Small intestine (tissue), 16 donors: ENCODE measurements at places on chromosomes 2 and 18.

GRCh38 chr2:177355874-177356273 lies 36.7 kb upstream of the AGPS start:
- no peak for DNase-seq

DNA sequence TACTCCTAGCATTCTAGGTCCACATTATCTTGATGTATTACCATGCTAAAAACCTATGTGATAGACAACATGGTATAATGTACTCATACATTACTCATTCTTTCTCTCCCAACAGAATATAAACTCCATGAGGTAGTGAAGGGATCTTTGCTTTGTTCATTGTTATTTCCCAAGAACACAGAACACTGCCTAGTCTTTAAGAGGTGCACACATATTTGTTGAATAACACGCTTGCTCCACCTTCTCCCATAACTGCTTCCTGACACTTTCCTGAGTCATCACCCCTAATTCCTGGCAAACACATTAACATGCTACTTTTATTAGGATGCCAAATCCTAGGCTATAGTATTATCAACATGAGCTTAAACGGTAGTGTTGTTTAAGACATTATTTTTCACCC lies 41.3 kb downstream of the REV1 start:
- no peak for DNase-seq

GRCh38 chr2:124530203-124530602 lies 505.1 kb downstream of the CNTNAP5 start:
- no peak for DNase-seq

GRCh38 chr2:236758406-236758805 lies 188.8 kb downstream of the ACKR3 start:
- peak; percentile 76 for DNase-seq

DNA sequence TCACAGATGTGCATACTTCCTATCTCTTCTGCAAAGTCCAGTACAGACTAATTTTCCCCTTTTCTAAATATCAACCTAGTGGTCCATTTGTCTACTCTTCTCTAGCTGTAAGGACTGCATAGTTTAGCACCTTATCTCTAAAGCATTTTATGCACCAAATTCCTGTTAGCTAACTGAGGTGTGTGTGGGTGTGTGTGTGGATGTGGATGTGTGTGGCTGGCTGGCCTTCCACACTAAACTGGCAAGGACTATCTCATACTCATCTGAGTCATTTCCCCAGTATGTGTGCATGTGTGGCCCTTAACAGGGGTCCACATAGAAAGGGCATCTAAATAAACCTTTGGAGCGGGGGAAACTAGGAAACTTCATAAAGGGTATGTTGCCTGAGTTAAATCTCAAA lies 139.6 kb downstream of the TTC32 start:
- DNase-seq: no peak

DNA sequence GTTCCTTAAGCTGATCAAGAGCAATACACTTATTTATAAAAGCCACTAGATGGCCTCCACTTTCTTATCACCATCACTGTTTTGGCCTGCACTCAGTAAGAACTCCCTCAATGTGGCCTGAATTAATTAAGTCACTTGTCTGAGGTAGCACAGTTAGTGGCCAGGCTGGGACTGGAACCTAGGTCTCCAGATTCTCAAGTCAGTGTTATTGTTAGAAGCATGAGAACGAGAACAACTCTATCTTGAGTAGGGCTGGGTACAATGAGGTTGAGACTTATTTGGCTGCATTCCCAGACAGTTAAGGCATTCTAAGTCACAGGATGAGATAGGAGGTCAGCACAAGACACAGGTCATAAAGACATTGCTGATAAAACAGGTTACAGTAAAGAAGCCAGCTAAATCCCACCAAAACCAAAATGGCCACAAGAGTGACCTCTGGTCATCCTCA lies 115.8 kb downstream of the SS18 start:
- no peak for DNase-seq

DNA sequence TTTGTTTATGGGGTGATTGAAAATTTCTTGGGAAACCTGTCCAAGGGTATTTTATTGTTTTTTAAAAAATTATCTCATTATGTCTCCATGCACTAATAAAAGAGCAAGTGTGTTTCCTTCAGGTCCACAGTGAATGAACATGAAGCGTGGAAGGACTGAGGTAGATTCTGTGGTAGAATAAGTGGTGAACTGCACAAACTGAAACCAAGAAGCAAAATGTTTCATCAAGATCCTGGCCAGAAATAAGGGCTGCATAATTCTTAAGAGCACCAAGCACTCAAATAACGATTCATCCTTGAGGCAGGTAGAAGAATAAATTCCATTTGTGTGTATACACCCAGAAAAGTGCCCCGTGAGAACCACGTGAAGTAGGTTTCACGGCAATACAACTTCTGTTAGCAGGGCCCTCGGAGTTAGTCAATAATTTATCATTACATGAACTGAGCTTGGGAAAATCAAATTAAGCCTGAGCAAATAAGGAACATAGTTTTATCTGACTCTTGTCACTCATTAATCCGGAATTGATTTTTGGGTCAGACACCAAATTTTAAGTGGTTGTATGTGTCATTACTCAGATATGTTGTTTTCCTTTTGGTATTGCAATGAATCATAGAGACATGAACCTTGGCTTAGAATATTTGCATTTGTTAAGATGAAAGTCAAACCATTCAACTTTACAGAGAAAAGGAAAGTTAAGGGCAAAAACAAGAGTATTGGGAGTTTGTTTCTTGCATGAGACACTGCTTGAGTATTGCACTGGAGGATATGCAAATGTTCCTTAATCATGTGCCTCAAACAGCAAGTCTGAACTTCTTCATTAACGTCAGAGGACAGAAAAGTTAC lies 472.6 kb upstream of the NETO1 start:
- no peak for DNase-seq

DNA sequence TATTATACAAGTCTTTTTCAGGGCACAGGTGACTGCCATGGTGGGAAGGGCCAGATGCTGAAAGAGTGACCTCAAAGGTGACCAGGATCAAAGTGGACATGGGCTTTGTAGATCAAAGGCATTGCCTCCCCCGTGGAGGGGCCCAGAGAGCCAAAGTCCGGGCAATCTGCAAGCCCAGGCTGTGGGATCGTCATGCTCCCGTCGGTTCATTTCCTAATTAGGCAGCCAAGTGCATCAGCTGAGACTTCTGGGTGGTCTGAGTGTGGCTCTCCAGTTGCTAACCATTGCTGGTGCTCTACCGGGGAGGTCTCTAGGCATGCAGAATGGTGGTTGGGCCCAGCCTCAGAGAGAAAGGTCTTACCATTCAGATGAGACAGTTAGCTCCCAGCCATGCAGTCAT lies 61.6 kb downstream of the TRIB2 start:
- DNase-seq: no peak

- DNase-seq: peak; percentile 87
These were observed 4.3 kb downstream of the ATP8B1 start for GRCh38 chr18:57798713-57799373.
